ENCODE measurements at places on chromosomes 2 and 18.

DNA sequence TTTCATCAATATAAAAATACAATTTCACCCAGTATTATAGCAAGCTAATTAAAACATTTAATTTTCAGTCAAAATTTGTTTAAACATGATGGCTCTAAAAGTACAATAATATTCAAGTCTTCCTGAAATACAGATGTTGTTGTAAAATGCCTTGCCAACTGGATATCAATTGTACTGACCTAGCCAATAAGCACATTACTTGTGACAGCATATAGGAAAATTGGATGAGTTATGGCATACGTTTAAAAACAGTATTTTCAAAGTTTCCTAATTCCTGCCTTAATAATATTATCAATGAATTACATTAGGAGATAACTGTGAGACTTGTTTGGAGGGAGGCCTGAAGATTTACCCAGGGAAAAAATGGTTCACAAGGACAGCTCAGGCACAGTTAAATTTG lies 336.9 kb upstream of the CDH20 start:
- DNase-seq = no peak

- DNase-seq = no peak
Measured at GRCh38 chr18:23614891-23615290, 28.6 kb upstream of the NPC1 start.

- peak; percentile 59 for DNase-seq
Measured at GRCh38 chr2:47767880-47768609, 14.9 kb upstream of the MSH6 start.

GRCh38 chr2:233993461-233993860 lies 57.0 kb upstream of the SPP2 start:
- no peak for DNase-seq

GRCh38 chr2:107008843-107009242 lies 122.9 kb upstream of the ST6GAL2 start:
- no peak for DNase-seq

DNA sequence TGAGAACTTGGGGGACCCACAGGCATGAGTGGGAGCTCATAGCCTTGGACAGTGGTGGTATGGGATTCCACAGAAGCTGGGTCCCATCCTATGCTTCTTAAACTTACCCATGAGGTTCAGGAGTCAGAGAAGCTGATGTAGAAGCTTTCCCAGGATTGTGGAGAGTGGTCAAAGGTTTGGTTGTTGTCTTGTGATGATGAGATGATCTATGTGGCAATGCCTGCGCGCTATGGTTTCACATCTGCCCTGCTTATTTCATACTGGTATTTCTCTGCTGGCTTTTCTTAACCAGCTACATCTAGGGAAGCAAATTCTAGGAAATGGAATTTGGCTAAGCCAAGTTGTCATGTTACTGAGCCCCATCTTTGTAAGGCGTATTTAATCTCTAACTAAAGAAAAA lies 168.6 kb downstream of the ZNF407 start:
- DNase-seq = no peak

- DNase-seq = no peak
Measured at GRCh38 chr2:128202791-128203190, 111.8 kb downstream of the UGGT1 start.

DNA sequence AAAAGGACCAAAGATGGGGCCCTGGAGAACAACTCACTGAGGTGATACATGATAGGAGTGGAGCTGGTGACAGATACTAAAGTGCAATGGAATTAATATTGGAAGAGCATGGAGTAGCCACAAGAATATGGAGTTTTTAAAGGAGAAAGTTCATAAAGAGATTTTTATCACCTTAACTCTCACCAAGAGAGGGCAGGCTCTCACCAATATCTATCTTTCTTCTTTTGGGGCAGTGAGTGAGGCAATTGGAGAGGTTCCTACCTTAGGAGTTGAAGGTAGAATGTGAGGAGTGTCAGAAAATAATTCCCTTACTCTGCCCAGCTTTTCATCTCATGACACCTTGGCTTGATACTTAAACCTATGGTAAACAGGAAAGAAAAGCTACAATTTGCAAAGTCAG lies 233.7 kb upstream of the CWC22 start:
- DNase-seq = no peak

DNA sequence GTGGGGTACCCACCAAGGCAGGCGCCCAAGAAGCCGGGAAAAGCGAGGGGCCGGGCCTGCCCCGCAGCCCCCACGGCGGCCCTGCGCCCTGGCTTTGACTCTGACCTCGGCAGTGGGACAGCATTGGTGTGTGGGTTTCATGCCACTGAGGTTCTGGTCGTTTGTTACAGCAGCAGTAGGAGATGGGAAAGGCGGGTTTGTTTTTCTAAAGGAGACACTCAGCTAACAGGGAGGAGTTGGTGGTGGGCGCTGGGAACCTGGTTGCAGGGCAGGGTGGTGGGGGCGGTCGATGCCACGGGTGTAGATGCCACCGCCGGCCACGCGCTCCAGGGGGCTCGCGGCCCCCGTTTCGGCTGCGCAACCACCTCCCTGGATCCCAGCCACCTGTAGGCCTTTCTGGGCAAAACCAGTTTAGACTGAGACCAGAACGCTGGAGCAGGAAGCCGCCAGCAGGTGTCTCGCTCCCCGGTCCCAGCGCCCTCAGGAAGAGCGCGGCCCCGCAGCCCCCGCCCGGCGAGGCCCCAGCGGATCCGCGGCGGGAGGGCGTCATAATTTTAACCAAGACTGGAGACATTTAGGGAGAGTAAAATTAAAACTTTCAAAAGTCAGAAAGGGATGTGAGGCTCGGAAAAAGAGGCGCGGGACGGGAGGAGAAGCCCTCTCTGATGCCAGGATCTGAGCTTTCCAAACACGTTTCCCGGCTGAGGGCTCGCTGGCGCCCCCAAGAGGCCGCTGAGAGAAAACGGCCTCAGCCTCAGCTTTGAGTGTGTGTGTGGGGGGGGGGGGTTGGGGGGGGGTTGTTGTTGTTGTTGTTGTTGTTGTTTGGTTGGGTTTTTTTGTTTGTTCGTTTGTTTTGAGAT lies 17.4 kb downstream of the CIDEA start:
- peak; percentile 19 for DNase-seq

- DNase-seq = no peak
Measured at GRCh38 chr2:217953011-217953481, 49.7 kb downstream of the TNS1 start.

DNA sequence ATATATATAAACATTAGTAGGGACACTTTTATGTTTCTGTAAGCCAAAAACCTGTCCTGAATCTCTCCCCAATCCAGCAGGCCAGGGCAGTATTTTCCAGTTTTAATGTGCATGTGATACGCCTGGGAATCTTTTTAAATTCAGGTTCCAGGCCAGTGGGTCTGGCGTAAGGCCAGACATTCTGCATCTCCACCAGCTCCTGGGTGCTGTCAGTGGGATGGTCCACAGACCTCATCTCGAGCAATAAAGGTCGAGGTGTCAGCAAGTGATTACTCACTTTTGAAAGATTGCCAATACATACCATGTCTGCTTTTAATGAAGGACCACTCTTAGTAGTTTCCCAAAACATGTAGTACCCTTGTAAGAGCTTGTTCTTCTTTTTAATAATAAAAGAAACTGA lies 189.9 kb upstream of the SH3BP4 start:
- DNase-seq = no peak

- DNase-seq = no peak
Measured at GRCh38 chr2:42786561-42787345, 5.6 kb downstream of the HAAO start.

- DNase-seq = no peak
Measured at GRCh38 chr2:196592911-196593881, 46.3 kb upstream of the CCDC150 start.

DNA sequence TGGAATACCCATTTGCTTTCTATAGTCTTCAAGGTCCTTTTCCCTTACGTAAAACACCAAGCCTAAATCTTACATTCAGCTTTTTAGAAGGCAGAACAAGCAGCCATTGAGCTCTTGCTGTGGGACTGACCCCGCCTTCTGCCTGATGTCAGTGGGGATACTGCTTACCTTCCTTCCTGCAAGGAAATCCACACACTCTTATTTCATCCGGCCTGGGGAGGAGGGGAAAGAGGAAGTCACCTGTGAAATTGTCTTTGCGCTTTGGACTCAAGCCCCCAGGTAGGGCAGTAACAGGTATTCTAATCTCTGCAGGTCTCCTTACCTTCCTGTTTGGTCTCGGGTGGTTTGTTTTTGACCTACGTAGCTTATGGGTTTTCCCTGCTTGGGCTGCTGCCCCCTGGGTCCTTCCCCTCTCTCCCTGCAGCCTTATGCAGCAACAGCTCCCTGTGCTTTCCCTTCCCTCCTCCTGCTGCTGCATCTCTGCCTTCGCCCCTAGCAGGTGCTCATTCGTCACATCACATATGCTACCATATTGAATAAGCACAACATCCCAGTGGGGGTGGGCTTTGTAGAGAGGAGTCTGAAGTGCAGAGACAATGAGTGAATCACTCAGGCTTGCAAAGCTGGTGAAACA lies 402.5 kb upstream of the TRIB2 start:
- DNase-seq = no peak

GRCh38 chr2:138699421-138699820 lies 80.8 kb downstream of the NXPH2 start:
- no peak for DNase-seq

GRCh38 chr2:109373791-109374547 lies 239.8 kb downstream of the SEPTIN10 start:
- DNase-seq = no peak

Data from CD4-positive, alpha-beta T cell treated with Interleukin-6 at 100 ng/mL for 8 hours (primary cell).